CD4-positive, alpha-beta T cell treated with Interleukin-6 for 4 hours (primary cell): ENCODE measurements at places on chromosomes 11 and 22.

DNA sequence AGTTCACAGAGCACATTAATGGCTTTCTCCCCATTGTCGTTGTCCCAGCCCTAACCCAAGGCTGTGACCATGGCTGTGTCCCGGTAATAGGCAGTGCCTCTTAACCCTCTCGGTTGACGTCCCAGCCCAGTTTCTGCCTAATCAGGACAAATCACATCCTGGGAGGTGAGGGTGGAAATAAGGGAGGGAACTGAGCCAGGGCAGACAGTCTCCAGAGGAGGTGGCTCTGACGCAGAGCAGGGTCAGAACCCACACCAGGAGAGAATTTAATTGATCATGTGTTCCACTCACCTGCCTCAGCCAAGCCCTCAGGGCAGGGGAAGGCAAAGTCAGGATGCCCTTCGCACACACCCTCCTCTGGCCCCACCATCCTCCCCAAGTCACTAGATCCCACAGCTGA lies 17.0 kb downstream of the SLC43A1 start:
- DNase-seq, result no peak

DNA sequence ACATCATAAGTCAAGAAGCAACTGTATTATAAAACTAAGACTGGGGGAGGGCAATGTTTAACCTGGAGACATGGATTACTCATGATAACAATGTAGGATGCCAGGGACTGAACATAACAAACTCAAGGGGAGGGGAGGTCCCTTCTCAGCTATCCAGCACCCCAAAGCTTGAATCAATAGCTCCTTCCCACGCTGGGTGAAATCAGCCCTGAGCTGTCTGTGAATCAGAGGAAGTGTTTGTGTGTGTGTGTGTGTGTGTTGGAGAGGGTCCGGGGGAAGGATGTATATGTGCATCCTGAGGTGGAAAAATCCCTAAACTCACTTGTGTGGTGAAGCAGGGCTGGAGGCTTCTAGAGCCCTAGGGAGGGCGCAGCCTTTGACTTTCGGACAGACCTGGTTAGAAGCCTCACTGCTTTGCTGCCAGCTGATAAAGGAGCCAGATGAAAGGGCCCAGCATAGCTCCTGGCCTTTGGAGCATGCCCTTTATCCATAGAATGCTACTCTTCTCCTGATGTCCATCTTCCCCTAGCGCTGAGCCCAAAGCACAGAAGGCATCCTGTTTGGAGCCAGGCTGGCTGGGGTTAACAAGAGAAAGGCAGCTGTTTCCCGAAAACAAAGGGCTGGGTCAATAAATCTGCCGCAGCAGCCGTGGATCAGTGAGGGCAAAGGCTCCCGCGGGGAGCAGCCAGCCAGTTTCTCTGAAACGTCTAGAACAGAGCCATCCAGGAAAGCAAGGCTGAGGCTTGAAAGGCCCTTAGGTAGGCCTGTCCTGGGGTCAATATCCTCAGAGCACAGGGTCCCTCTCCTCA lies 35.8 kb downstream of the TNKS1BP1 start:
- no peak for DNase-seq

- no peak for DNase-seq
Observed at GRCh38 chr11:88363648-88364065, 26.1 kb upstream of the CTSC start.

GRCh38 chr11:70054004-70054403 lies 24.1 kb upstream of the ANO1 start:
- DNase-seq, result no peak

DNA sequence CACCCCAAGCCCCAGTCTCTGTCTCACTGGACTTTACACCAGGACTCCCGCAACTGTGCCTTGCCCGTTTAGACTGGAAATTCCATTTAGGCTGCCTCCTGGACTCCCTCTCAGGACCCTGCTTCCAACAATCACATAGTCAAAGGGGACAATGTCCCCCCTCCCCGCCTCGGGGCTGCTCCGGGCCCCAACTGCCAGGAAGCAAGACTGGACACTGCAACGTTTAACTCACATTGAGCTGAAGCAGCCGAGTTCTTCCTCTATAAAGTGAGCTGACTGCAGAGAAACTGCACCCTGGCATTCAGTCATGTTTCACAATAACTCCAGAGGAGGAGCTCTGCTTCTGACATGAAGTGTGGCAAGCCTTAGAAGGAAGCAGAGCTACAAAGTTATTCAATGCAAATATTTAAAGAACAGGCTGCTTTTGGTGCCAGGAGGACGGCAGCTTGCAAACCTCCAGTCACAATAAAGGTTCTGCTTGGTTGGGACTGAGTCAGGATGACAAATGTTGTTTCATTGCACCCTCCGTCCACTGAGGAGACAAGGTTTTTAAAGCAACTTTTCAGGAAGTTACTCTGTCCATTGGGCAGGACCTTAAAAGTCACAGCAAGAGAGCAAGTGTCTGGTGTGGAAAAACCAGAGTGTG lies 19.9 kb downstream of the PACSIN2 start:
- no peak for DNase-seq

DNA sequence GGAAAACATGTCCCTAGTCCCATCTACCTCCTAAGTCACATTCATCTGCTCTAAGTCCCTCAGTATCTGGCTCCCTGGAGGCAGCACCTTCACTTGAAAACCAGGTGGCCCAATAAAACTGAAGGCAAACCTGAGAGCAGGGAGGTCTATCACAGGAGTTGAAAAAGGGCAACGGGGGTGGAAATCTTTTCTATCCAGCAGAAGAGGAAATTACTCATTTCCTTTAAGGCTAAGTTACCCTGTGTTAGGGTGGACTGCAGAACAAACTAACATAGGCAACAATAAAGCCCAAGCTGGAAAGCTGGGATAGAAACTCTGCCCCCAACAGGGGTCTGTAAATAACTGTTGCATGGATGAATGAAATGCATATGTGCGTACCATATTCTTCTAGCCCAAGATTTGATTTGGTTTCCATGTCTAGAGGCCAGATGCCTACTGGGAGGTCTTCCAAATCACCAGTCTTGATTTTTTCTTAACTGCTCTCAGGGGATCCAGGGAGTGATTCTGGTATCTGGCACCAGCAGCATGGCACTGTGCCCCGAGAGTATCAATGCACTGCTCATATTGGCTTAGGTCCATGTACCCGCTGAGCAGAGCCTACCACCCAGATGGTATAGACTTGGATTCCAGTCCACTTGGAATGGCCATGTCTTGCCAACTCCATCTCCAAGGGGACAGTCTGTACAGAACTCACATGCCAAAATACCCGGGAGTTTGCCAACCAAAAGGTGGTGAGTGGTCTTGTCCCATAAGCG lies 350.0 kb upstream of the NCAM1 start:
- no peak for DNase-seq

- DNase-seq, result no peak
Observed at GRCh38 chr11:123161376-123162030, 33.5 kb downstream of the CLMP start.

GRCh38 chr22:17366830-17367229 lies 2.4 kb upstream of the CECR2 start:
- peak; percentile 49 for DNase-seq

- DNase-seq, result no peak
Observed at GRCh38 chr11:356610-357009, 12.7 kb upstream of the B4GALNT4 start.

DNA sequence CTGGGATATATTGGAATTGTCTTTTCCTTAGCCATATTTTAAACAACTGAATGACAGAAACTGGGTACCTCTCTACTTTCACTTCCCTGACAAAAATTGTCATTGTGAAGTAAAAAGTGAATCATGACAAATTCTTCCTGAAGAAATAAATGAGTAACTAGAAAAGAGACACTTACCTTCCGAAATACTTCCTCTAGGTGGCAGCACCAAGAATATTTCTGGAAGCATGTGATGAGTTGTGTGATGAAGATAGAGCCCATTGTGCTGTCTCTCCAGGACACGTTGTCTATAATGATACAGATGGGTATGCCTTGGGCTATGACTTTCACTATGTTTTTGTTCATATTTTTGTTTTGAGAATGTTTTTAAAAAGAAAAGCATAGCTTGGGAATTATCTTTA lies 21.5 kb downstream of the CASP4 start:
- DNase-seq, result peak; percentile 51

DNA sequence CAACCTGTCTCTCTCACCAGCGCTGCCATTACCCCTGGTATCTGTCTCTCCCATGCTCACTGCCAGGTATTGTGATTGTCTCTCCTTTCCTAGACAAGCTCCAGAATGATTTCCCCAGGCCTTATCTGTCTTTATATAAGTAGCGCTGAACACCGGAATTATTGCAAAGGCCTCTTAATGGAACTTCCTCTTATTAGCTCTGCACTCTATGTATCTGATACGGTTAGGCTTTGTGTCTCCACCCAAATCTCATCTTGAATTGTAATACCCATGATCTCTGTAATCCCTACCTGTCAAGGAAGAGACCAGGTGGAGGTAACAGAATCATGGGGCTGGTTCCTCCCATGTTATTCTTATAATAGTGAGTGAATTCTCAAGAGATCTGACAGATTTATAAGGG lies 39.3 kb downstream of the DDI1 start:
- no peak for DNase-seq

GRCh38 chr11:71476926-71477640 lies 24.1 kb downstream of the NADSYN1 start:
- DNase-seq, result no peak

DNA sequence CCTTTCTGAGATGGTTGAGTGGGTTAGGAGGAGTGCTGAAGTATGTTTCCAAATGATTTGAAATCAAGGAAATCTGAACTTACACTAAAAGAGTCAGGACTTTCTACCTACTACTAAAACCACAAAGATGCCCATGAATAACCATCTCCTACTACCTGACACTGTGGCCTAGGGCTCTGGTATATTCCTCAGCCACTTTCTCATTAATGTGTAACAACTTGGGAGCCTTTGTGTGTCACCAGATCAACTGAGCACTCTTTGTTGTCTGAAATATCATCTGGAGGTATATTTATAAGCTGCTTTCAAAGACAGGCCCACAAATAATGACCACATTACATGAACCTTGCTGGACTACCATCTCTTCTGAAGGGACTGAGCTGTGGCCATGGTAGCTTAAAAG lies 43.9 kb downstream of the RELT start:
- no peak for DNase-seq

DNA sequence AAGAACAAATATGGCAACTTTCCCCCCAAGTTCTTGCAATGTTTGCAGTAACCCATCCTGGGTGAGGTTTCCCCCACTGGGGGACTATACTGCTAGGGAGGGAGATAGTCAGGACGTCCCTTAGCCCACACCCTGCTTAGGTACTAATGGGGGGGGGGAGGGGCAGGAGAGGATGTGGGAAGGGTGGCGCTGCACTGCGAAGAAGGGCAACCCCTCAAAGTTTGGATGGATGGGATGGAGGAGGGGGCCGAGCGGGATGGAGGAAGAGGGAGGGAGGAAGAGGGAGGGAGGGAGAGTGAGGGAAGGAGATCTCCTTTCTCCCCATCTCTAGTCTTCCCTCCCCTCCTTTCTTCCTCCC lies 100.6 kb upstream of the HSD17B12 start:
- DNase-seq, result no peak

DNA sequence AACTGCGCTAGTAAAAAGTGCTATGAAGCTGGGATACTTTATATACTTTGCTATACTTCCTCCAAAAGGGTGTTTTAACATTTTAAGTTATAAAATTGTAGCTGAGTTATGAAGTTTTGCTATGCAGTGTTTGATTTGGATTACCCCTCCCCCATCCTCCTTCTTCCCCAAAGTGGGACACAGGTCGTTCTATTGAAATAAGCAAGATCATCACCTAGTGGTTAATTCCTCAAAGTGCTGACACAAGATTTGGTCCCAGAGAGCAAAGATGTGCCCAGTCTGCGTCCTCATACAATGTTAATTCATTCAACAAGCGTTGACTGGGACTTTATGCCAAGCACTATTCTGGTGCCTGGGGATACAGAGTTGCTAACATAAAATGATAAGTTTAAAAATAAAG lies 78.5 kb downstream of the SPON1 start:
- no peak for DNase-seq

- no peak for DNase-seq
Observed at GRCh38 chr11:26985943-26986342, 8.0 kb upstream of the FIBIN start.

DNA sequence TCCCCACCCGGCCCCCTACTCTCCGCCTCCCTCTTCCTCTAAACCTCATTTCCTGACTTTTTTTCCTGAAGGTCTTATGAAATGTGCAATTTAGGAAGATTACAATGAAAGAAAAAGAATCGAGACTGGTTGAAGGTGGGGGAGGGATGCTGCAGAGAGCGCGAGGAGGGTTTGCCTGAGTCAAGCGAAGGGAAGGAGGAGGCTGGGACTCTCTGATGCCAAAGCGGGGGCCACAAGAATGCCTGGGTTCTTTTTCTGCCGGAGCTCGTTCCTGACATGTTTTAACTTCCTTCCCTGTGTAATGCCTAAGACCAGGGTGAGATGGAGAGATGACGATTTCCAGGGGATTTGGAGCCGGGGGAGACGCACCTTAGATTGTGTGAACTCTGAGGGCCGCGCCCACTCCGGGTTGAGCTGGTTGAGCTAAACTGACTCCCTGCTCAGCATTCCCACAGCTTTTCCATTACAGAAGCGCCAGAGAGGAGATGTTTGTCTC lies 270.5 kb upstream of the SORL1-AS1 start:
- no peak for DNase-seq

DNA sequence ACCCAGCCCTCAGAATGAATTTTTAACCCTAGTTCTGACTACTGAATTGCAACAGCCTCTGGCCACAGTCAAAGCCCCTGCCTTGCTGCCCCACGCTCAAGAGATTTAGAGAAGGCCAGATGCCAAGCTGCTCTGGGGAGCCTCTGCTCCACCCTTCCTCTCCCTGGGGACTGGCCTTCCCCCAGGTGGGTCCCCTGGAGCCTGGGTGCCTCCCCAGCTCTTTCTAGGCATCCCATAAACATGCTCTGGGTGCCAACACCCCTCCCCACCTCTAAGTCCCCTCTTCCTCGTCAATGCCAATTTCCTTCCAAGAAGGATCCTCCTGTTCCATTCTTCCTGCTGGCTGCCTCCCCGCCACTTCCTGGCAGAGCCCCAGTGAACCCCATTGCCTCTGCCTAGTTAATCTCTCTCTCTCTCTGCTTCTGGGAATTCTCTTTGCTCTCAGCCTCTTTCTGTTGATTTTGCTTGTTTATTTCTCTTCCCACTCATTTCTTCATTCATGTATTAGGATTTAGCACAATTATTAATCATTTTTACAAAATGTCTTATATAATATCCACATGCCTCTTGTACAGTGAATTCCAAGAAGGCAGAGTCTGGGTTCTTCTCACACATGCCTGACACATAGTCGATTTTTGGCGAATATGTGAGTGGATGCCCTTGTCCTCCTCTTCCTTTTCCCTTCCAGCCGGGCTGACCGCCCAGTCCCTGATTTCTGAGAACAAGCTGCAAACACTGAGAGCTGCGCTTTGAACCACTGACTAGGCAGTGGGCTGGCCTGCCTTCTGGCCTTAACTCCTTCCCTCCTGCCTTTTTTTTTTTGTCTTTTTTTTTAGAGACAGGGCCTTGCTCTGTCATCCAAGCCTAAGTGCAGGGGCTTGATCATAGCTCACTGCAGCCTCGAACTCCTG lies 17.5 kb downstream of the UQCR10 start:
- no peak for DNase-seq

GRCh38 chr11:33476945-33477606 lies 219.9 kb downstream of the HIPK3 start:
- no peak for DNase-seq

- peak; percentile 10 for DNase-seq
Observed at GRCh38 chr11:108009497-108010370, 1.0 kb downstream of the CUL5 start.
